ENCODE measurements at places on chromosomes 3 and 15.

- peak; percentile 71 for DNase-seq
These were observed 89.0 kb upstream of the FGF12 start for GRCh38 chr3:192816351-192816750.

DNA sequence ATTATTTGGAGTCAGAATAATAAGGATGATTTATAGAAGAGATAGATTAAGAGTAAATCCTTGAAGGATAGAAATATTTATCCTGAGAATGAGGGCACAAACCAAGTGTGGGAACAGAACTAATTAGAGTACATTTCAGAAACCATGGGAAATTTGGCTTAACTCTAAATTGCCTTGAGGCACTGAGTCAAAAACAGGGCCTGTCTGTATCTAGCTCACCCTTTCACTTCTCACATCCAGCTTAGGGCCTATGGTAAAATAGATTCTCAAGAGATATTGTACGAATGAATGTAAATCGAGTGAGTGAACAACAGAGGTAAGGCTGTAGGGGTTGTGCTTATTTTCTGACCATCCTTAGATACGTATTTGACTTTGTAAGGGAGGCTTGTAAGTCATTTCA lies 586.1 kb upstream of the DPPA4 start:
- peak; percentile 72 for DNase-seq

- DNase-seq = no peak
These were observed 62.4 kb downstream of the RAD18 start for GRCh38 chr3:8900869-8901268.

- no peak for DNase-seq
These were observed 21.0 kb upstream of the FNDC3B start for GRCh38 chr3:172018364-172018763.

- peak; percentile 8 for DNase-seq
These were observed 73.3 kb upstream of the RAD18 start for GRCh38 chr3:9036404-9037131.

DNA sequence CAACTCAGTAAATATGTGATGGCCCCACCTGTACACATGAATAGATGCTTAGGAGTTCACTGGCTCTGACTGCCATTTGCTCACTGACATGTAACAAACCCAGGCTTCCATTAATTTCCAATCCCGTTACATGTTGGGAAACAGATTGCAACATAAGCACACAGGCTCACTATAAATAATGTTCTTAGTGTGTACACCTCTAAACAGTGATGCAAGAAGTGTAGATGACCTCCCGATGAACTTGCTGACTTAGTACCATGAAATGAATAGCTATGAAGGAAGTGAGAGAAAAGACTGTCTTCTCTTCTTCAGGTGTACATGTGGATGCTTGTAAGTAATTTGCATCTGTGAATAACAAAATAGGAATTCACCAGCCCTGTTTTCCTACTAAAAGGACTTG lies 21.4 kb upstream of the FSIP1 start:
- DNase-seq = no peak

GRCh38 chr15:64623347-64623996 lies 151.9 kb downstream of the RBPMS2 start:
- DNase-seq = peak; percentile 50
